ENCODE measurements at places on chromosomes 1 and 21.
A peak's percentile ranks its signal among the peaks of the same experiment; 100 is the strongest.

GRCh38 chr1:184315254-184315653 lies 71.6 kb upstream of the C1orf21 start:
- DNase-seq: no peak

DNA sequence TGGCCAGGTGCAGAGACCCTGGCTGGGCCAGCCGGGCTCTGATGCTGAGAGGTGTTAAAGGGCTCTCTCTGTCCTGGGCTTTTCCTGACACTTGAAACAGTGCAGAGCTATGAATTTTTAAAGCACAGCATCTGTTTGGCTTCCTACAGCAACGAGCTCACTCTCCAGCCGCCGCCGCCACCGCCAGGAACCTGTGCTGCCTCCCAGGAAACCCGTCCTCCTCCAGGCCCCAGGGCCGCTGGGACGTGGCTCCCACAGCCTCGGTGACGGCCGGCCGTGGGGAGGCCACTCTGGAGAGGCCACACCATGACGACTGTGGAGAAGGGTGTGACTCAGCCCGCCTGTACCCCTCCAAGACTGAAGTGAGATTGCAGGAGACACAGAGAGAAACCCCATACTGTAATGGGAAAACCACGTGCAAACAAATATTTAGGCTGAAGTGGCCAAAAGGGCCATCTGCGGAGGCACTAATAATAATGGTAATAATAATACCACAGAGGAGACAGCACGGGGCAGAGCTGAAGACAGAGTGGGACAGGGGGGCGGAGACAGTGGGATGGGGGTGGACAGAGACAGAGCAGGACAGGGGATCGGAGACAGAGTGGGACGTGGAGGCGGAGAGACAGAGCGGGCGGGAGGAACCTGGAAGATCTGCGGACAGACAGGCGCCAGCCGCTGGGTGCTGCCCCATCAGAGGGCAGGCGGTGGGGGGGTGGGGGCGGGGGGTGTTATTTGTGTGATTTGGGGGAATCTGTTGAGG lies 139.2 kb downstream of the CASZ1 start:
- no peak for DNase-seq

DNA sequence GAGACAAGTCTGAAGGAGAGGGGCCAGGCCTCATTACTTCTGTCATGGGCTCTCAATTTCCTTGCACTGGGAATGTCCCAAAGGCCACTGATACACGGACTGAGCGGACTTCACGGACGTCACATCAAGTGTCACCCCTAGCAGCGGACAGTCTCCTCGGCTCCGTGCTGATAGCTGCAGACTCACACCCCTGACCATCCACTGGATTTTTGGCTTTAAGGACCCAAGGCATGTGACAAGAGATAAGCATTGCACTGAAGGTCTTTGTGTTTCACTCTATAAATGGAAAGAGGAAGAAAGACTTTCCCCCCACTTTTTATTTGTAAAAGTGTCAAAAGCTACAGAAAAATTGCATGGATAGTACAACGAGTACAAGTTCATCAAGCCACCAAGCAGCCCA lies 200.4 kb upstream of the FGGY start:
- DNase-seq: no peak

DNA sequence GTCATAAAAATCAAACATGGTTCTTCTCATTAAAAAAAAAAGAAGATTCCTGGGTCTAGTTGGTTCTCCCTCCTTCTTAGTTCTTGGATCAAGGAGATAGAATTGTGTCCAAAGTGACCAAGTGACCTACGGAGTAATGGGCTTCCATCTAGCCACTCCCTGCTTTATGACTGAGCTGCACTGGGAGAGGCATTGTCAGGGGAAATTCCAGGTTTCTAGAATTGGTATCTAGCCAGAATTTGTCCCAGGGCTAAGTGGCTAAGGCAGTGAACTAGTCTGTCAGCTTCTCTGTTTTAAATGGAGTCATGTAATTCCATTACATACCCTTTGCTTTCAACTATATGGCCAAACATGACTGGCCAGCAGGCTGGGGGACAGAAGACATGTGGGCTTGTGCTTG lies 40.1 kb upstream of the ERG start:
- no peak for DNase-seq

- no peak for DNase-seq
These were observed 55.5 kb upstream of the RBM15 start for GRCh38 chr1:110283677-110284076.

DNA sequence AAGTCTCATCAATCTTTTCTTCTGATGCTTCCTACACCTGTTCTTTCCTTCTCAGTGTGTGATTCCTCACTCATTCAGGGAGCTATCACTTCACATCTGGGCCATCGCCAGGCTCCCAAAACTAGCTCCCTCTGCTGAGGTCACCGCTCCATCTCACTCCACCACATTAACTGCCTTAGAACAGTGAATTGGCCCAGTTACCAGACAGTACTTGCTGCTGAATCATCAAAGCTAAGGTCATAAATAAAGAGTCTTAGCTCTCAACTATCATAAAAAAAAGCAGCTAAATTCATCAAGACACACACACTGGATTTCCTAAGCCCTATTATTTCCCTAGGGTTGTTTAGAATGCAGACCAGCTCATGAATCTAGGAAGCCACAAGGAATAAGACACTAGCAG lies 18.8 kb upstream of the SRM start:
- no peak for DNase-seq

DNA sequence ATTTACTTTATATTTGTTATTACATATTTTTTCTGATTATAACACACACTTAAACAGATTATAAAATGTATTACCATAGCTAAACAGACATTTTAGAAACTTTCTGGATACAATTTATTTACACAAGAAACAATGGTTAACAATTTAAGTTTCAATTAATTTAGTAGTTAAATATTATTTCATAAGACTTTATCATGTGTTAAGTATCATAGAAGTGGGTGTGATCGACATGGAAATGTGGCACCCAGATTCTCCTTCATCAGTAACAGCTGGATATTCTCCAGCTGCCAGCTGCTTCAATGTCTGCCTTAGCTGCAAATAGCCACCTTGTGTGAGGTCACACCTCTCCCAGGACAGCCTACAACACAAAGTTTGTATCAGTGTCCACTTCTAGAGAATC lies 97.8 kb downstream of the KCNT2 start:
- DNase-seq: no peak

DNA sequence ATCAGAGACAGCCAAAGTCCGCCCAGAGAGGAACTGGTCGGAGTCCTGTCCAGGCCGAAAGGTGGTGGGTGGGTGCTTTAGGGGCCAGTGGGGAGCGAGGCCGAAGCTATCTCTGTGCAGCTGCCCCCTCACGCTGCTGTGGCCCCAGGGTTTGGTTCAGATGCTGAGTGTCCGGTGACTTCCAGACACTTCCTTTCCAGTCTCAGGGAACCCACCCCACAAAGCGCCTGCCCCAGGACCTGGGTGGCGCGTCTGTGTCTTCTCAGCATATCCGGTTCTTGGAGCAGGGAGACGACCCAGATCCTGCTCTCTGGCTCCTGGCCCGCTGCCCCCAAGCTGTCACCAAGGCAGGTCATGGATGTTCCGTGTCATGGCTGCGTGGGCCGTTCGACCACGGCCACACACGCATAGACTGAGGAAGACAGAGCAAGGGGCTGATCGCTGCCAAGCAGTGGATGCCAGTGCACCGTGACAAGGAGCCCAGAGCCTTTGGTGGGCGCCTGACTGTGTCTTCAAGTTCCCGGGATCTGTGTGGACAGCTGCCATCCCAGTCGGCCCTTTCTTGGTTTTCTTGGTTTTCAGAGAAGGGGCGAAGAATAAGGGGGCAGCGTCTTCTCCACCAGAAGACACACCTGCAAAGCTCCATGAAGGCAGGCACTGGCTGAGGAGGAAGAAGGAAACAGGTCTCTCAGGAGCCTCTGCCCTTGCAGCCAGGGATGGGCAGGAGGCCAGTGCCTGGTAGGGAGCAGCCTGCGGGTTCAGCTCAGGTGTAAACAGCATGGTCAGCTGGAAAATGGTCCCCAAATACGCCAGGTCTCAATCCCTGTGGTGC lies 22.9 kb upstream of the COL18A1 start:
- DNase-seq: no peak

DNA sequence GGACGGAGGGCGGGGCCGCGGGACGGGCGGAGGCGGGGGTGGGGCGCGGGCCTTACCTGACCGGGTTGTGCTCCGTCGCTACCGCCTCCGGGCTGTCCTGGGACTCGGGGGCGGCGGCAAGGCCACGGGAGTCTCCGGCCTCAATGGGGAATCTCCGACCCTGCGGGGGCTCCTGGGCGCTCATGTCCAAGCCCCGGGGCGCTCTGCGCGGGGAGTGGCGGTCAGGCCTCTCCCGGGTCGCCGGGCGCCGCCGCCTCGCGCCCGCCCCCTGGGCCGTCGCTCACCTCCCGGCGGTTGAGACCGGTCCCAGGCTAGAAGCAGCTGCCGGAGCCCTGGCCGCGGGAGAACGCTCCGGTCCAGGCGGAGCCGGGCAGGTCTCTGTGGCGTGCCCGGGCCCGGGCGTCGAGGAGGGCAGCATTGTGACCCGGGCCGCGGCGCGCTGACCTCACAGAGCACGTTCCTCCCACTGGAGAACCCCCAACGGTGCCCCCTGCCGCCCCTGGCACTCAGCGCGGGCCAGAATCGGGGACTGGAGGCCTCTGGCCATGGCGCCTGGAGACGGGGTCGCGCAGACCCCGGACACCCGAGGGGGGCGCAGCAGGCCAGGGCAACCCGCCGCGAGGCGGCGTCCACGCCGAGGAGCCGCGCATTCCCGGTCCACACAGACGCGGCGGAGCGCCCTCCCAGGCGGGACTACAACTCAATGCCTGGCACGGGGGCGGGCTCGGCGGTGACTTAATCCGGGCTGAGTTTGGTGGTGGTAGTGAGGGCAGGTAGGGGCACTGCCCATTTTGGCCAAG lies 411 bp downstream of the FAM229A start:
- DNase-seq: peak; percentile 11

- no peak for DNase-seq
These were observed 464.3 kb downstream of the CAMTA1 start for GRCh38 chr1:7249516-7249915.

- no peak for DNase-seq
These were observed 193.8 kb downstream of the ST6GALNAC3 start for GRCh38 chr1:76268341-76268740.

DNA sequence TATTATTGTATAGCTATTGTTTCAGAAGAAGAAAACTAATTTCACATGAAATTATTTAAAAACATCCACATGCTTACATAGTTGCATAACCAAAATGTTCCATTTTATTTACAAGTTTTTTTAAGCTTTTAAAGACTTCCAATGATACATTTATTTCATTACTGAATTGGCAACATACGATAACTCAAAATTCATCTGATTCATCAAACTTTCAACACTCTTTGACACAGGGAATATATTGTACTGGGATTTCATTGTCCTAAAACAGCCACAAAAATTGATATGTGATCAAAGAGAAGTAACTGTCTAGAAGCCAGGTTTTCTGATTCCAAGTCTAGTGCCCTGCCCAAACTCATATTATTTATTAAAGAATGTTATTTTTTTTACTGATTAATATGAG lies 131.4 kb upstream of the USP24 start:
- no peak for DNase-seq

DNA sequence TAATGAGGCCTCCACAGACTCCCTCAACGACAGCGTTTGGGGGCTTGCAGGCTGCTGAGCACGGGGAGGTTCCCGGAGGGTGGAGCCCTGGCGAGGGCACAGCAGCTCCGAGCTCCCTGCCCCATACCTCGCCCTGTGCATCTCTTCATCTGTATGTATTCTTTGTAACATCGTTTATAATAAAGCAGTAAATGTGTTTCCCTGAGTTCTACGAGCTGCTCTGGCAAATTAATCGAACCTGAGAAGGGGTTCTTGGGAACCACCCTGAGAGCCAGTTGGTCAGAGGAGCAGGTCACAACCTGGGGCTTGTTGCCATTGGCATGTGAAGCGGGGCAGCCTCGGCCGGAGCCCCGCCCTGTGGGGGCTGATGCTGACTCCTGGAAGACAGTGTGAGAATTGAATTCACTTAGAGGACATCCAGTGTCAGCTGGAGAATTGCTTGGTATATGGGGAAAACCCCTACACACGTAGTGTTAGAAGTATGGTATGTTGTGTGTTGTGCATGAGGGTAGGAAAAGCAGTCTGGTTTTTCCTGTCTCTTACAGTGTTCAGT lies 11.5 kb downstream of the SLC37A1 start:
- DNase-seq: no peak

DNA sequence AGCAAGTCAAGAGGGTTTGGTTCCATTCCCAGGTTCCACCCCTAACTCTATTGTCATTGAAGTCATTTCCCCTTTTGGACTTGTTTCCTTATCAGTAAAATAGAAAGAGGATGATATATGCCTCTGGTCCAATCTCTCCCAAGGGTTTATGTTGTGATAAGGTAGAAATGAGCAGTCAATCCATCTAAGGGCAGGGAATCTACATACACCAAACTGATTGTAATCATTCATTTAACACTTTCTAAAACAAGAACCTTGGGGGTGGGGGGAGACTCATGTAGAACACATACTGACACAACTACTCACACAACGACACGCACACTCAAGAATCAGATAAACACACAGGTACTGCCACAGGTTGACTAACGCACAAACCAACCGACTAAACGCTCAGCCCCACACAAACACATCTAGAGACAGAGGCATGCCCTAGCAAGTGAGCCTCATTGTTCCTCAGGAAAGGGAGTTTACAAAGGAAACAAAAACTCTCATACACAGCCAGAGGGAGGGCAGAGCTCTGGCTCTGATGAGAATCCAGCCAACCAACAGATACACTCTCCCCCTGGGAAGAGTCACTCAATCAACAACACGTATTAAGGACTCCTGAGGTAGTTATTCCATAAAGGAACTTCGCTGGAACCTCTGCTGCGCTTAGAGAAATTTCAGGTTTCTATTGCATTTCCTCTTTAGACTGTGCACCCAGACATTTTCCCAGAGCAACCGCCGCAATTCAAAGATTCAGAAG lies 1.0 kb downstream of the F11R start:
- peak; percentile 61 for DNase-seq

GRCh38 chr1:53636621-53637171 lies 102.3 kb downstream of the GLIS1 start:
- no peak for DNase-seq

- DNase-seq: no peak
These were observed 51.4 kb upstream of the GJA8 start for GRCh38 chr1:147851149-147851548.

GRCh38 chr1:23646541-23646940 lies 45.1 kb upstream of the RPL11 start:
- DNase-seq: no peak

DNA sequence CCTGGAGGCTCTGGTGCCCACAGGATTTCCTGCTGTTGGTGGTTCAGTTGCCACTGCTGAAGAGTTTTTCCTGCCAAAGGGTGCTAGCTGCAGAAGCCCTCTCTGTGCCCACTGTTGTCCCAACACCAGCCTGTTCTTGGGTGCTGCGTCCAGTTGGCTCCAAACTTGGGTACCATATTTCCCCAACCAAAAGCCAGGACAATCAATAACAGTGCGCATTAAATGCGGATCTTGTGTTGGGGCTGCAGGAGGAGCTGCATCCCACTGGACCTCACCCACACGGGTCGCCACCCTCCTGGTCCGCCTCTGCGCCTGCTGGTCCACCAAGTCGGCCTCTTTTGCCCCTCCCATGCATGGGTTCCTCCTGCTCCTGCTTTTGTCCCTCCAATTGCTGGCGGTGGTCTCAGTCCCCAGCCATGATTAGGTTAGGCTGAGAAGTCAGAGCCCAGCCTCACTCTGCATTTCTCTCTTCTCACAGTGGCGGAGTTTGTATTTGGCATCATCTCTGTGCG lies 9.8 kb downstream of the ABCG1 start:
- no peak for DNase-seq

GRCh38 chr1:210697185-210697584 lies 368.5 kb downstream of the HHAT start:
- DNase-seq: no peak

Data from NCI-H1105 (cell line).